ENCODE measurements at places on chromosomes 3 and 15.

DNA sequence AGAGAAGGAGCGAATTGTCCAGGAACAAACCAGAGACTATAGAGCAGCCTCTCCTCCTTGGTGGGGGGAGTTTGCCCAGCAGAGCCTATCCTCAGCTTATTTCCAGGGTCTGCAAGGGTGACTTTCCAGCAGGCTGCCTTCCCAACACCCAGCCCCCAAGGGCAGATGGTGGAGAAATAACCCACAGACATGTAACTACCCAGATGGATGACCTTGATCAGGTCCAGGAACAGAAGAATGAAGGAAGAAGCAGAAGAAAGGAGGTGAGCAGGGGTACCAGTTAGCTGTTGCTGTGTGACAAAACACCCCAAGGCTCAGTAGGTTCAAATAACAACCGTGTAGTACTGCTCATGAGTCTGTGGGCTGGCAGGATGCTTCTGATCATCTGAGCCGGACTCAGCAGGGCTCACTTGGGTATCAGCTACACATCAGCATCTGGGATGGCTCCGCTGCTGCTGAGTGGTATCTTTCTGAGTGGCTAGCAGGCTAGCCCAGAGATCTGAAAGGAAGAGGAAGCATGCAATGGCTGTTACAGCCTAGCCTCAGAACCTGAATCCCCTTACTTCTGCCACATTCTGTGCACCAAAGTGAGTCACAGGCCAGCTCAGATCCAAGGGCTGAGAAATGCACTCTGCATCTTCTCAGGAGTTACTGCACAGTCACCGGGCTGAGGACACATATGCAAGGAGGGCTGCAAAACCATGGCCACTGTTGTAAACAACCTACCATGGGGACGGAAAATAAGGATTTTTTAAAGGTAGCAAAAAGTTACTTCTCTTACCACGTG, 22.2 kb upstream of the TXNRD3 start:
- no peak for DNase-seq

DNA sequence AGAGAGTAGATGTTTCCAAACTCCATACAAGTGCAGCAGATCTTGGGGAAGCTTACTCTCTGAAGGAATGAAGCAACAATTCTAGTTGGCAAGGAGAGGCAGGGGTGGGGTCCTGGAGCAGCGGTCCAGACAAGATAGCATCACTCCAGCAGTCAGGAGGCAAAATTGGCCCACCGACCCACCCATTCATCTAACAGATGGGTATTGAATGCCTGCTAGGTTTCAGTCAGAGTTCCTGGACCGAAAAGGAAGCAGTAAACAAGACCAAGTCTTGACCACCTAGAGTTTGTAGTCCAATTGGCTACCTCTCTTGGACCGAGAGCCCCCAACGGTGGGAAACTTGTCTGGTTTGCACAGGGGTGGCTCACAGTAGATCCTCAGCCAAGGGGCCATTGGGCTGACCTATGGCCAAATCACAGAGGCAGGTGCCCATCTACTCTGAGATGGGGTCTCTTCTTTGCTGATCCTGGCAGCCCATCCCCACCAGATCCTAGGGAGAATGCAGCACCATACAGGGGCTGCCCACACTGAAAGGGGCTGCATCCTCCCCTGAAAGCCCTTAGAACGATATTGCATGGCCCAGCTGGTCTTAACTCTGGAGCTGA, 74.3 kb downstream of the CORO2B start:
- DNase-seq = no peak

GRCh38 chr15:44035781-44036699, 159.0 kb downstream of the FRMD5 start:
- DNase-seq = no peak

DNA sequence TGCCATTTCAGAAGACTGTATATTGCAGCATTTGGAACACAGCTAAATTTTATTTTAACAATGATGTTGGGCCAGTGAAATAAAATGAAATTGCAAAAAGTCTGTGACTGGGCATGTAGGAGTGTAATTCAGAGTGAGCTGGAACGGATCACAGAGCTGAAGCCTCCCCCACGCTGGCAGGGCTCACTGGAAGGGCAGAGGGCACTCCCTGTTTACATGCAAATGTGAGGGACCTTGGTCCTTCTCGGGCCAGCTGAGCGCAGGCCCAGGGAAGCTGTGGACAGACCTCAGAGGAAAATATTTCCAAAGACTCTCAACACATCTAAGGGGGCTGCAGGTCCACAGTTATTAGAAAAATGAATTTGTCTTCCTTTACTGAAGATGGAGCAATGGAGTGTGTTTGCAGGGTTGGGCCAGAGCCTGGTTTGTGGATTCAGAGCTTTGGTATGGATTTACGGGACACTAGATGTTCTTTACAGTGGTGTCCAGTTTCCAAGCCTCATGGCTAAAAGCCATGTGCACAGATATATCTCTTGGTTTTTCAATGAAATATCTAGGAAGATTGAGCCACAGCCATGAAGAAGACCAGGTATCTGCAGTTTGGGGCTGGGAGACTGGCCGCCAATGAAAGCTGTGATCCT, 32.0 kb downstream of the TRPM1 start:
- DNase-seq = no peak

GRCh38 chr3:40009991-40010390, 200.6 kb downstream of the MYRIP start:
- DNase-seq = no peak

Data from T-helper 22 cell (primary cell).